ENCODE measurements at places on chromosomes 2 and 18.

DNA sequence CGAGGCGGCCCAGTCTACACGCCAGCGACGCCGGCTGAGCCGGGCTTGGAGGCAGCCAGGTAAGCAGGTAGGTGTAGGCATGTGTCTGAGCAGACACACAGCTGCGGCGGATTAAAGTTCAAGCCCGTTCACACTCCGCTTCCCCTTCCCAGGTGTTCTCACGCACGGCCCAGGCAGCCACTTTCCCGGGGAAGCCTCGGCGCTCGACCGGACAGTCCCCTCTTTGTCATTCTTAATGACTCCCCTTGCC lies 367 bp downstream of the TGFA start:
- no peak for DNase-seq

DNA sequence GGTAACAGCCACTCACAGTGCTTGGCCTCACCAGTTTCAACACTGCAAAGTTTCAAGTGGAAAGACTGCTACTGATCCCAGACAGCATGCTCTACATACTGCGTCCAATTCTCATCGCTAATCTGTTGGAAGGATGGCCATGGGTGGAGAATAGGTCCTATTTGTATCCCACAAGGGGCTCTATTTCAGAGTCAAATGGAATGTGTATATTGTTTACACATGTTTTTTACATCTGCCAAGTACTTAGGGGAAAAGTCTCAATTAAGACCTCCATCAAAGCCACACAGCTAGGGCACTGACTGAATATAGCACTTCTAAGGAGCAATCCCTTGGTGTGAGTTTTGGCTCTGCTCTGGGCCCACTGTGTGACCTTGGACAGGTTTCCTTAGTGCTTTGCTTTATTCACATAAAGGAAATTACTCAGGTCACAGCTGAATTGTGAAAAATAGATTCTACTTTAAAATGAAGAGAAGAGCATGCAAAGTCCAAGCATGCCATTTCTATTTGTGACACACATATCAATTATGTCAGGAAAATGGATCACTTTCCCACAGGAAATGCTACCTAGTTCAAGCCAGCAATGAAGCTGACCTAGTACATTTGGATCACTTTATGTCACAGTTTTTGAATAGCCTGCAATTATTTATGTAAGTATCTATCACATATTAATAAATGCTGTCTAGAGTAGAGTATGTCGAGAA lies 112.9 kb upstream of the STK17B start:
- DNase-seq: no peak

DNA sequence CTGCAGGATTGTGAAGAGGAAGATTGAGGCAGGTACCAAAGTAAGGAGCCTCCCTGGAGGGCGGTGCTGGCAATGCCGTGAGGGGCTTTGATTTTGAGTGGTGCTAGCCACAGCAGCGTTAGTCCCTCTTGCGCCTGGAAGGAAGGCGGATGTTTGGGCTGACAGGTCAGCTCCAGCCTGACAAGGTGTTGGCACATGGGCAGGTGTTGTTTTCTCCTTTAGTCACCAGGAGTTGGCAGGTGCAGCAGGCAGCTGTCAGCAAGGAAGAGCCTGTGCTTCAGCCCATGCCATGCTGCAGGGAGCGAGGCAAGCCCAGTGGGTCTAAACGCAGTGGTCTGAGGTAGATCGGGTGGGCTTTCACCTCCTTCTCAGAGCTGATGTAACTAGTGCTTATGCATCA lies 8.5 kb downstream of the SEC11C start:
- DNase-seq: no peak

- DNase-seq: no peak
Observed at GRCh38 chr2:72048881-72049477, 98.7 kb downstream of the CYP26B1 start.

GRCh38 chr2:233433794-233434193 lies 79.5 kb downstream of the DGKD start:
- DNase-seq: no peak

DNA sequence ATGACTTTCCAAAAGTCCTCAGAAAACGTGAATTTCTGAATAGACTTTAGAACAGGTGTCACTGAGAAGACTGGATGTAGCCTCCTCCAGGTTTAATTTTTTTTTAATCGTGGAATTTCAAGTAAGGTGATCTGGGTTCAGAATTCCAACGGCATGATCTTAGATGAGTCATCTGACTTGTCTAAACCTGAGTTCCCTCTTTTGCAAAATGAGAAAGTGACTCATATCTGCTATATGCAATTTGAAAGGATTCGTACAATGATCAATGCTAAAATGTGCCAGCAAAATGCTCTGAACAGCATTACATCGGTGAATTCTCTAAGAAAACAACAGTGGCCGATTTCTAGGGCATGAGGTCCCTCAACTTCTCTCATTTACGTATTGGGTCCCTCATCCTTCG lies 69.1 kb upstream of the ZNF516 start:
- no peak for DNase-seq

- no peak for DNase-seq
Observed at GRCh38 chr2:159169187-159169586, 117.3 kb downstream of the WDSUB1 start.

- no peak for DNase-seq
Observed at GRCh38 chr2:6942848-6943247, 25.6 kb downstream of the RNF144A start.

- no peak for DNase-seq
Observed at GRCh38 chr2:151067658-151068369, 193.8 kb downstream of the RBM43 start.

- DNase-seq: no peak
Observed at GRCh38 chr2:150327564-150328489, 159.6 kb downstream of the RND3 start.

- no peak for DNase-seq
Observed at GRCh38 chr2:34849827-34850226, 1250.7 kb upstream of the FAM98A start.

GRCh38 chr2:134161170-134161547 lies 92.7 kb upstream of the MGAT5 start:
- no peak for DNase-seq

DNA sequence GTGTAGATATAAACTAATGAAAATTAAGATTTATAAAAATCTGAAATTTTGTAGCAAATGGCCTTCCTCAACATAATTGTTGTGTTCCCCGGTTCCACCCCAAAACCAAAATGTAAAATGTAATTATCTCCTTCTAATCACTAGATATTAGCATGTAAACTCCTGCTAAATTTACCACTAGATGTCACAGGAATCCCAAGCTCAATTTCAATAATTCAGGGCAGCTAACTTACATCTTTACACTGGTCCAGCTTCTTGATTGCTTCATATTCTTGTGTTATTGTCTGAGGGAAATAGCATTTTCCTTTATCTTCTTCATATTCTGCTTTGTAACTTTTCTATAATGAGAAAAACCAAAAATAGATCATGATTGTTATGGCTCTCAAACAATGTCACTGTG lies 42.6 kb downstream of the NEB start:
- DNase-seq: no peak

DNA sequence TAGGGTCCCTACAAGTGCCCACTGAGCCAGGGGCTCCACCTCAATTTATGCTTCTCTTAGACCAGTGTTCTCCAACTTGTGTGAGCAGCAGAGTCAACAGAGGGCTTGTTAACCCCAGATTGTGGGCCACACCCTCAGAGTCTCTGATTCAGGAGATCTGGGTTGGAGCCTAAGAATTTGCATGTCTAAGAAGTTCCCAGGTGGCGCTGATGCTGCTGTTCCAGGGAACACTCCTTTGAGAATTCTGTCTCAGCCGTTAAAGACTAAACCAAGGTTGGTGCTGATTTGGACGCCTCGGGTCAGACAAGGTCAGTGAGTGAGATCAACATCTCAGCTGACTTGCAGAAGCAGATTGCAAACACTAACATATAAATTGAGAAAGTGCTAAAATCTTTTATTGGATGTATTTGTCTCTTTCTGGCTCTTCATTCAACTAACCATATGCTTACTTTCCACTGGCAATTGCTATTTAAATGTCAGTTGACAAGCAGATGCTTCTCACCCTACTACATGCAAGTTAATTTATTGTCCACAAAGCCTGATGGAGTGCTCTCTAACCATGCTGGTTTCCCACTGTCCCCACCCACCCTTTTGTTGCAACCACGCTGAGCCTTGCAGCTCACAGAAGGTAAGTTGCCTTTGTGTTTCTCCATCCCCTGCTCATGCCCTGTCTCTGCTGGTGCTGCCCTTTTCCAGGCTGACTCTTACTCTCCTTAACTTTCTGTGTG lies 31.5 kb downstream of the LYPD1 start:
- no peak for DNase-seq

- no peak for DNase-seq
Observed at GRCh38 chr2:63865159-63865799, 23.6 kb downstream of the UGP2 start.

GRCh38 chr2:72011791-72012190 lies 135.9 kb downstream of the CYP26B1 start:
- DNase-seq: no peak

GRCh38 chr18:58525928-58526424 lies 102.9 kb downstream of the ALPK2 start:
- DNase-seq: no peak

GRCh38 chr2:556485-556884 lies 120.7 kb downstream of the TMEM18 start:
- no peak for DNase-seq

DNA sequence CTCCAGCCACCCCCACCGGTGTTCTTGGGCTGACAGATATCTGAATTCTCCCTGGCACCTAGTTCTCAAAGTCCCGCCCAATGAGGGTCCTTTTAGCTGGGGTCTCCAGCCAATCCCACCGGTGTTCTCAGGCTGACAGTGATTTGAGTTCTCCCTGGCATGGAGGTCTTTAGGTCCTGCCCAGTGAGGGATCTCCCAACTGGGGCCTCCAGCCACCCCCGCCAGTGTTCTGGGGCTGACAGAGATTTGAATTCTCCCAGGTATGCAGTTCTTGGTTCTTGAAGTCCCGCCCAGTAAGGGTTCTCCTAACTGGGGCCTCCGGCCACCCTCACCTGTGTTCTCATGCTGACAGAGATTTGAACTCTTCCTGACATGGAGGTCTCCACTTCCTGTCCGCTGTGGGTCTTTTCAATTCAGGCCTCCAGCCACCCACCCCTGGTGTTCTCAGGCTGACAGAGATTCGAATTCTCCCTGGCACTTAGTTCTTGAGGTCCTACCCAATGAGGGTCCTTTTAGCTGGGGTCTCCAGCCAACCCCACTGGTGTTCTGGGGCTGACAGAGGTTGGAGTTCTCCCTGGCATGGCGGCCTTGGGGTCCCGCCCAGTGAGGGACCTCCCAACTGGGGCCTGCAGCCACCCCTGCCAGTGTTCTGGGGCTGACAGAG lies 154.6 kb downstream of the ANKRD36 start:
- no peak for DNase-seq

- no peak for DNase-seq
Observed at GRCh38 chr2:172484253-172484652, 56.9 kb downstream of the ITGA6 start.

All from cortex of kidney (tissue), 1 donor.